ENCODE measurements at places on chromosomes 4 and X. TPM values are rescaled to one million over a fixed set of nuclear protein-coding genes. Genes with fewer than 3 reads are reported as not detected.

ARHGAP4 gene
- 0.79 TPM for total RNA-seq

PAK3 gene
- total RNA-seq, result not detected

GRCh38 chr4:70654605-70655011 is 11.7 kb downstream of the JCHAIN start:
- DNase-seq, result no peak

DNA sequence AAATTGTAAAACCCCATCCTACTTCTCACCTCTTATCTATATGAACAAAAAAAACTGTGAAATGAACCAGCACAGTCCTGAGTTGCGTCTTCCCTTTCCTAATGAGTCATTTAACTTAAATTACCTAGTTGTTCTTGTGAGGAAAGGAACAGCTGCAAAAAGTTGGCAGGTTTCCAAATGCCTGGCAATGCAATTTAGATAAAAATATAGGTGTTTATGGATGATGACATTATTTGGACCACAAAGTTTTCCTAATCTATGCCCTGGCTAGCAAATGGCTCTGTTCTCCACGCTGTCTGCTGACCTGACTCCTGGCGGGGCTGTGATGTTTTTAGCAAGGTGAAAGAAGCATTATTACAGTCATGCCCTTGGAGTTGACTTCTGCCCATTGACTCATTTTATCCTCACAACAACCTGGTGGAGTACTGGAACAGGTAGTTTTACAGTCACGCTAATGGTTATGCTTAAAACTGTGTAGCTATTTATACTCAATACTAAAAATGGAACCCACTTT is 29.8 kb upstream of the RELL1 start:
- DNase-seq, result peak; percentile 80

- DNase-seq, result no peak
Measured at GRCh38 chr4:32778938-32779337, 2058.8 kb downstream of the PCDH7 start.

- DNase-seq, result no peak
Measured at GRCh38 chrX:12089740-12090139, 48.5 kb upstream of the FRMPD4 start.

GRCh38 chr4:142558851-142559250 is 287.2 kb downstream of the INPP4B start:
- no peak for DNase-seq
